T-helper 1 cell (primary cell): ENCODE measurements at places on chromosomes 2 and 18.

DNA sequence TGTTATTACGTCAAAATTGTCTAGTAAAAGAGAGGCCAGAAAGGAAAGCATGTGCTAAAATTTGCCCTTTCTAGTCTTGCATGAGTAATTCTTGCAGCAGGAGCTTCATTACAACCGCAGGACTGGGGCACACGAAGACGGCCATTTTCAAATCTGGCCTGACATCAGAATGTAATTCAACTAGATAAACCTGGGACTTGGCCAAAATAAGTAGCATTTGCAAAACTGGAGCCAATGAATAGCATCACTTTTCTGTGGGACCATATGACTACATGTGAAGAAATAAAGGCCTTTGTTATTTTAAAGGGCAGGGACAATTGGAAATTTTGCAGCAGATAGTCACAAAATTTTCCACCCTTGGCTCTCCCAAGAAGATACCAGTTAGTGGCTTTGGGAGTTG is 3.0 kb upstream of the FZD7 start:
- no peak for DNase-seq

GRCh38 chr2:55163274-55163721 is 68.8 kb downstream of the CLHC1 start:
- DNase-seq: no peak

DNA sequence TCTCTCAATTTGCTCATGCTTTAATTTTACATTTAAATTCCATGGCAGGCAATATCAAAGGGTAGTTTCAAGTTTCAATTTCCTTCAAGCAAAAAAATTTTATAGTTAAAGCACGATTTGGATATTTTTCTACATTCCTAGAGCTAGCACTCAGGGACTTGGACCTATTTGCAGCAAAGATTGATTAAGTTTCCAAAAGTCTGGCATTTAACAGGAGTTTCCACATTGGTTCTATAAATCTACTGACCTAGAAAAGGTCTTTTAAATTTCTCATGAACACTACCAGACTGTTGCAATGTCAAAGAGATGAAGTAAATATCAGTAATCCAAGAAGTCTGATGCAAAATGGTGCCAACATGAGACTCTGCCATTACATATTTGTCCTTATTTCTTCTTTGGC is 253.7 kb upstream of the LINC00305 start:
- DNase-seq: no peak

- no peak for DNase-seq
Measured at GRCh38 chr2:16071865-16072637, 131.7 kb downstream of the MYCN start.

DNA sequence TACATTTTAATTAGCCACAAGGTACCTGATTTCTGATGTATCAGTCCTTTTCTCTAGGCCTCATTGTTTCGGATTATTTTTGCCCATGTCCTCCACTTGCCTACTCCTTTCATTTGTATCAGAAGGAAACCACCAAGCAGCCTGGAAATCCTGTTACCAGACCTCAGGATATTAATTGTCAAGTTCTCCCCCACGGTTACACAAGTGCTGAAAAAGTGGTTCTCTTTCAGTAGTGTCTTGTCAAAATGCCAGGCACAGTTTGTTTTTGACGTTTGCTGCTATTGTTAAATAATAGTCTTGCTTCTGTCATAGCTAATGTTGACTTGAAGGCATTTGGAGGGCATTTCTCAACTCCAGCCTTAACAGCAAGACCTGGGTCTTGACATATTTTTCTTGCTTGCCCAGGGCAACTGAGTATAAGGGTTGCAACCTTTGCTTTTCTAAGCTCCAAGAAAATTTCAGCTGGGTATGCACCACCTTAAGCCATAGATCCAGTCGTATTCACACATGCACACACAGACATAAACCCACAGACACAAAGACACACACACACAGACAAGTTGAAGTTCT is 31.0 kb downstream of the INSIG2 start:
- no peak for DNase-seq

DNA sequence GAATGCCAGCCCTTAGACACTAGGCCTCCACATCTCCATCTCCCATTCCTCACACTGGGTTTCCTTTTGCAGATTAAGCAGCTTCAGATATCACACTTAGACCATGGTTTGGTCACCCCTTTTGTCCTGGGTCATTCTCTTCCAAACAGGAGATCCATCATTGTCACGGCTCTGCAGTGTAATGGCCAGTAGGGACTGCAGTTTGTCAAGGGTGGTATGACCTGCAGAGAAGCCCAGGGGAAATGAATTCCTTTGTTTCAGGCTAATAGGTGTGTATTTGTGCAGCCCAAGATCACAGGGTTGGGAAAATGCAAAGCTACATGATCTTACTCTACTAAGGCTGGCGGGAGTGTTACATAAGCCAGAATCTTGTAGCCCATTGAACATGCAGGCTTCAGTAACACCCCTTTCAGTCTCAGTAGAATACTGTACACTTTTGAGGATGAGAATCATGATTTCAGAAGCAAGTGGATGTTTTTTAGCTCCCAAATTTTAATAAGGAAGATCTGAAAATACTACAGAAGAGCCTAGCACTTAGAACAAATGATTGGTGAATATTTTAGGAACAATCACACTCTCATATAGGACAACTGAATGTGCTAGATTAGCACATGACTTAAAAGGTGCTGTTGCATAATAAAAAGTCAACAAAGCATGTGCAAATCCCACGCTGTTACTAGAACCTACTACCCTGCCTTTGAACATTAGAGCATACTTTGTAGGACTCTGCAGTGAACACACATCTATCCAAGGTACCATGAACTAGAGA is 24.0 kb upstream of the LPIN1 start:
- no peak for DNase-seq

DNA sequence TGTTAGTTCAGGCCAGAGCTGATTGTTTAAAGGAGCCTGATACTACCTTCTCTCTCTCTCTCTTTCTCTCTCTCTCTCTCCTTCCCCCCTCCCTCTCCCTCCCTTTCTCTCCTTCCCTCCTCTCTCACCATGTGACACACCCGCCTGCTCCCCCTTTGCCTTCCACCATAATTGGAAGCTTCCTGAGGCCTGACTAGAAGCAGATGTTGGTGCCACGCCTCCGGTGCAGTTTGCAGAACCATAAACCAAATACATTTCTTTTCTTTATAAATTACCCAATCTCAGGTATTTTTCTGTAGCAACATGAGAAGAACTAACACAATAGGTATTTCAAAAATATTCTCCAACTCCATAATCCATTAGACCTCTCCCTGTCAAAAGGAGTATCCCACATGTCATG is 62.4 kb downstream of the ANKRD62 start:
- no peak for DNase-seq
